ENCODE measurements at places on chromosomes 11 and 22. TPM values are rescaled to one million over a fixed set of nuclear protein-coding genes. Genes with fewer than 3 reads are reported as not detected.
A peak's percentile ranks its signal among the peaks of the same experiment; 100 is the strongest.

DNA sequence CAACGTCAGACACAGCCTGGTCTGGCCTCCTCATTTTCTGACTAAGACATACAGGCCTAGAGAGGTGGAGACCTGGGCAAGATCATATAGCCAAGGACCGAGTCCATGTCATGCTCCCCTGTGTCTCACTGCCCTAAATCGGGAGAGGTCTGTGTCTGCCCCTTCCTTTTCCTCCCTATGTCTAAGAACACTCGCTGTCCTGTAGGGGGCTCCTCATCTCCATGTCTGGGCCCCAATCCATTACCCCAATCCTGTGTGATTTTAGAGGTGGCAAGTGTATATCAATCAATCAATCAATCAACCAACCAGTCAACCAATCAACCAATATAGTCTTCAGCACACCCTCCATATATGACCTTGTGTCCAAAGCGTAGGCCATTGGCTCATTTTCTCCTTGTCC lies 125.7 kb downstream of the KIRREL3 start:
- DNase-seq = peak; percentile 19

GRCh38 chr11:36840378-36840777 lies 242.3 kb upstream of the RAG2 start:
- no peak for DNase-seq

GRCh38 chr11:3223932-3224381 lies 5.3 kb upstream of the MRGPRG start:
- no peak for DNase-seq

DNA sequence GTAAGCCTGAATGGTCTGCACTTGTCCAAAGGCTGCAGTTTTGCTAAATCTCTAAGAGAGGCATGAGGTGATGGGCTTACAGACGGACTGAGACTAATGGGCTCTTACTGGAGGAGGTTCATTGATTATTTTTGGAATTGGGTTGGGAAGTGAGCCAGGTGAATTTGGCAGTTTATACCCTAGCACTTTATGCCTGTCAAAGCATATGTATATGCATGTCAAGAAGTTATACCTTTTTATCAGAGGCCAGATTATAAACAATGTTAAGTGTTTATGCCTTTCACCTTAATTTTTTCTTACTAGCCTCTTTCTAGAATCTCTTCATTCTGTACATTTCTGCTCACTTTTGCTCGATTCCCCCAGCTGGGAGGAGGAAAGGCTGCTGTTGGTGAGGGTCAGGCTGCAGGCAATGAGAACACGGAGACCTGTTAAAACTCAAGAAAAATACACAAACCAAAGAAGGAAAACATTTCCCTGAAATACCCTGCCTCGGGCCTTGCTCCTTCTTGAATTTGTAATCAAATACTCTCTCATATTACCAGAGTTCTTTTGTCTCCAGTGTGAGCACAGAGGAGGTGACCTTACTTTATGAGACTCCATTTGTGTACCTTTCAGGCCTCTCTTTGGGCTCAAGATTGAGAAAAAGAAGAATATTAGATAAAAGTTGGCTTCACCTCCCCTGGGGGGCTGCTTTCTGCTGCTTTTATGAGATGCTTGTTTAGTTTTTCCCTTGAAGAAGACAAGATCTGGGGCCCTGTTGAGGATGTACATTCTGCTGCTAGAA lies 19.6 kb downstream of the NAT10 start:
- DNase-seq = no peak

GRCh38 chr11:47178737-47179654 lies 2.3 kb upstream of the ARFGAP2 start:
- DNase-seq = no peak

DNA sequence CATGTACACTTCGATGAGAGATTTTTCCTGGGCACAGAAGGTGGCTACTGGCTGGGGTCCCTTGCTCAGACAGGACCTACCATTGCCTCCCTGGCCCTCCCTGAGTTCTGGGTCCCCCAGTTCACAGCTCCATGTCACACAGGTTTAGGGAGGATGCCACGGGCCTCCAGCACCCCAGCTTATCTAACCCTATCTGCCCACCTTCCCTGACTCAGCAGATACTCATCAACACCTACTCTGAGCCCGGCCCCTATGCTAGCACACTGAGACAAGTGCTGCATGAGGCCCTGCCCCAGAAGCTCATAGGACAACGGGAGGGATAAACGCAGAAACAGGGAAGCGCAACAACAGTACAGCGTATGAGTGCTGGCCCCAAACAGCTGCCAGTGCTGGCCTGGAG lies 9.6 kb downstream of the NAGA start:
- DNase-seq = no peak

DNA sequence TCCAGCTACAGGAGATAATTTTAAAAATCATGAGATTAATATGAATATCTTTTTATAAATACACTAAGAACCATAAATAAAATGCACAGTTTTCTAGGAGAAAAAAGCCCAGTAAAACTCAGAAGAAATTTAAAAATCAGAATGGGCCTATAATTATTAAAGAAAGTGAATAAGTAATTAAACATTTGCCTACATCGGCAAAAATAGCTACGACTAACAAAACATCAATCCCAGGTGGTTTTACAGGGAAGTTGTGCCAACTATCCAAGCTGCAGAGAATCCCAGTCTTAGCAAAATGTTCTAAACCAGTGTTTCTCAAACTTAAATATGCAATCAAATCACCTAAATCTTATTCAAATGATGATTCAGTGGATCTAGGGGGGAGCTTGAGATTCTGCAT lies 180.0 kb downstream of the TRIM29 start:
- DNase-seq = no peak

DNA sequence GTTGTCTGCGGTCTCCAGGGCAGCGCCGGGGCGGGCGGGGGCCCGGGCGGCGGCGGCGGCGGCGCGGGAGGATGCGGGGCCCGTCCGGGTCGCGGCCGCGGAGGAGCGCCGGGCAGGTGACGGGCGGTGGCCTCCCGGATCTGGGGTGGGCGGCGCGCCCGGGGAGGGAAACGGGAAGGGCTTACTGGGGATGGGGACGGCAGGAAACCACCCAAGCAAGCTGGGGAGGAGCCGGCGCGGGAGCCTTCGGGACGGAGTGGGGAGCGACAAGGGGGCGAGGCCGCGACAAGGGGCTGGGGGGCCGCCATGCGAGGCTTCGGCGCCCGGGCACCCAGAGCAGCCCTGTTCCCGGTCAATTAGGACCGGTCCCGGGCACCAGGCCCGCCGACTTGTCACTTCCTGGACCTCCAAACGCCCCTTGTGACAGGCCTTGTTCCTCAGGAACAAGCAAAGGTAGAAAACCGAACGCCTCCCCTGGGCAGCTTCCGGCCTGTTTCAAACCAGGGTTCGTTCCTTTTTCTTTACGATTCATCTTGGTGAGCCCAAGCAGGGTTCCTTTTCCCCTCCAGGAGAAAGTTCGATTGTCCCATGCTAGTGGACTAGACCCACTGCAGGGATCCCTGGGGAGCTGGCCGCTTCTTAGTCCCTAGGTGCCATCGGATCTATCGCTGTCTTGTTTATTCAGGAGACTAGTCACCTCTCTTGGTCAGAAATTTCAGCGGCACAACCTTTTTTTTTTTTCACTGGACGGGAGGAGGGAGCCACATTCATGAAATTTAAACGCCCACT lies 492 bp downstream of the JHY start:
- DNase-seq = peak; percentile 67

DNA sequence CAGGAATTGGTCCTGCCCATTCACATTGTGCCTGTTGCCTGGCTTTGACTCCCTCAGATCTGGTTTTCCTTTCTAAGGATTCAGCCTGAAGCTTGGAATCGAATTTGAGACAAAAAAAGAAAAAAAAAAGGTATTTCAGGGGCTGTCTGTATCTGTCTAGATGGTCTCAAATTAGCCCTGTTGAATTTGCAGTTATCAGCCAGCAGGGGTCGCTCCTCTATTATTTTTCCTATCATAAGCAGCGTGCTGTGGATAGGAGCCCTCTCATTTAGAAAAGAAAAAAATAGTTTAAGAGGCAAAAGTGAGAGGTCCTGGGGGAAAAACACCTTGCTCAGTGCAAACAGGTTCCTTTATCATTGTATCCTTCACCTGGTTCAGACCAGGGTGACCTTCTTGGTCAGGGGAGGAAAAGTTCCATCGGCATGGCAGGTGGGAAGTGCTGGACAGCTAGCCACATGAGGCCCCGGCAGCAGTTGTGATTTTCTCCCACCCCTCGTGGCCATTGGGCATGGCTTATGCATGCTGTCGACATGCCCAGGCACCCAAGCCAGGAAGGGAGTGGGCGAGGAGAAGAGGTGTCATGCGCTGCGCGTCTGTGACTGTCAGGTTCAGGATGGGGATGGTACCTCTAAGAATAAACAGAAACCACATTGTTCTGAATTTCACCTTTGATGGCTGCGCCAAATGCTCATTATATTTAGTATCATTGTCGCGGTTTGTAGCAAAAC lies 13.1 kb downstream of the OR5AK2 start:
- no peak for DNase-seq

GRCh38 chr11:118911113-118911879 lies 14.4 kb downstream of the BCL9L start:
- peak; percentile 79 for DNase-seq

DNA sequence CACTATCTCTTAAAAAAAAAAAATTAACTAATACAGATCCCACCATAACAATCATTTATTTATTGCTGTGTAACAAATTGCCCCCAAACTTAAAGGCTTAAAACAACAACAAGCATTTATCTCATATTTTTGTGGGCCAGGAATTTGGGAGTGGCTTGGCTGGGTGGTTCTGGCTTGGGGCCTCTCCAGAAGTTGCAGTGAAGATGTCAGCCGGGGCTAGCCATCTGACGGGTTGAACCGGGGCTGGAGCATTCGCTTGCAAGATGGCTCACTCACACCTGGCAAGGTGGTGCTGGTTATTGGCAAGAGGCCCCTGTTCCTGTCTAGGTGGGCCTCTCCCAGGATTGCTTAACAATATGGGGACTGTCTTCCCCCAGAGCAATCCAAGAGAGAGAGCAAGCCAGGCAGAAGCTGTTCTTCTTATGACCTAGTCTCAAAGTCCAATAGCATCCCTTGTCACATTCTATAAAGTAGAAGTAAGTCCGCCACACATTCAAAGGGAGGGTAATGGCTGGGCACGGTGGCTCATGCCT lies 29.5 kb downstream of the ACO2 start:
- DNase-seq = no peak

DNA sequence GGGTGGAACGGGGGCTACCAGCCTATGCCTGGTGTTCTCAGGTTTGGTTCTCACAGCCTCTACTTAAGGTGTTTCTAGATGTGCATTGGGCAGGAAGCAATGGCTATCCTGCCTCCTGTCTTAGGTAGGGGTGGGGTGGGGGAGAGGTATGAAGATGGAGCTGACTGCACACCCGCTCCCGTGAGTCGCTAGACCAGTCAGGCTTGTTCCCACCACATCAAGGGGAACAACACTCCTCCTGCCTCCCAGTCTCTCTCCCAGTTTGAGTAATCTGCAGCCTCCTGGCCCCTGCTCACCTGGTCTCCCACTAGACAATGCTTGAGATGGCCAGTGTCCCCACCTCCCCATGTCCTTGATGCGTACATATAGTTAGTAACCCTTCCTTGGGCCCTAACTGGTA lies 79.3 kb upstream of the TENM4 start:
- DNase-seq = no peak

- DNase-seq = no peak
Measured at GRCh38 chr11:82843057-82843795, 57.0 kb downstream of the PRCP start.

- DNase-seq = no peak
Measured at GRCh38 chr22:50192436-50193204, 6.9 kb downstream of the TRABD start.

- no peak for DNase-seq
Measured at GRCh38 chr22:31155422-31155821, 4.6 kb upstream of the RNF185 start.

GRCh38 chr11:111571829-111572501 lies 30.3 kb upstream of the SIK2 start:
- DNase-seq = no peak

DNA sequence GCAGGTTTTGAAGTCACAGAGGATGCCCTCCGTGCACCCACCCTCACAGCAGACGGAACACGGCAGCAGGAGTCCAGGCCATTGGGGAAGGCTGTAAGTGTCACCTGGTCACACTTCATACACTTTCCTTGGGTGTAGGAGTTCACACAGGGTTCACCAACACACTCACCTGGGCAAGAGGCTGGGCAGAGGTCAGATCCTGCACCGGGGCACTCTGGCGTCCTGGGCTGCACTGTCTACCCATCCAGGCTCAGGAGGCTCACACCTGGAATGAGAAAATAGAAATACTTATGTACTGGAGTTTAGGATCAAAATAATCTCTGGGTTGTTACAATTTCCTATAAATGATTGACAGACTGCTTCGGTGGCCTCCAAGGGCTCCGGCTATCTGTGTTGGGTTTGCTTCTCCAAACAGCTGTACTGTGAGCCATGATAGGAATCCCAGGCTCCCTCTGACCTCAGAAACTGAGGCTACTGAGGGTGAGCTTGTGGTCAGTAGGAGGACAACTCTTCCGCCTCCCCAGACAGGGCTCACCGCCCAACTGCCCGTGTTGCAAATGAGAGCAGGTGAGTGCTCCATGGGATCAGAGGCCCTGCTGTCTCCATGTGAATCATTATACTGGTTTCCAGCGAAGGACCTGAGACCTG lies 20.1 kb upstream of the CARS1 start:
- no peak for DNase-seq

GRCh38 chr11:69873166-69874077 lies 54.2 kb upstream of the FGF3 start:
- DNase-seq = no peak

DNA sequence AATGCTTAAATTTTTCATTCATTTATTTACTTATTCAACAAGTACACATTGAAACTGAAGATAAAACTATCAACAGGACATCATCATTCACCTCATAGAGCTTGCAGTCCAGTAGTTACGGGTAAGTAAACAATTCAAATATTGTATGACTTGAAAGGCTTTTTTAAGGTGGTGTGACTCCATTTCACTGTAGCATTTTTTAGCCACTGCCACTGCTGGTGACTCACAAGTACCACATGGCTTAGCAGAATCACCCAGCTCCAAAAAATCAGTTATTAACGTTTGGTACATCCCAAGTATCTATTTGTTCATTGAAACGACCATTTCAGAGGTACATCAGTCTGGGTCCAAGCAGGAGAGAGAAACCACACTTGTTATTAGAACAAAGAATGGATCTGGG lies 427.9 kb upstream of the DDI1 start:
- DNase-seq = no peak

DNA sequence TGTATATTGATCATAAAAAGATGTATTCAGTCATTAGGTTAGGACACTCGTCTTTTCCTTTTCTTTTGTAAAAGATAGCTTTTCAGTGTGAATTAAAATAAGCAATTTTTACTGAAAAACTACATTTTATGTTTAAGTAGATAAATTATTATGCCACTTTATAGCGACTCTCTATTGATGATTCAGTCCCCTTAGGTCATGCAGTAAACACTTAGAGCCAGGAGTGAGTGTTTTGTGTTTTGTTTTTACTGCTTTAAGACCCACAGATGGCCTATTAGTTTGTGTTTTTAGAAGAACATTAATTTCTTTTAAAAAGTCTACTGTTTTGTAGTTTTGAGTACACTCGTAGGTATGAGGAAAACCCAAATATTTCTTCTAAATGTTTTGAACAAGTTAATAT lies 86.6 kb downstream of the YAP1 start:
- no peak for DNase-seq

The RIMBP3C gene
- not detected for total RNA-seq

The VPREB3 gene
- total RNA-seq = not detected

The TNNT3 gene
- not detected for total RNA-seq

The SPI1 gene
- not detected for total RNA-seq

The XKR3 gene
- not detected for total RNA-seq

The OR56B4 gene
- not detected for total RNA-seq

The ABCC8 gene
- not detected for total RNA-seq

The UEVLD gene
- total RNA-seq = 21.9 TPM

Measured in Daoy (cell line).